ENCODE measurements at places on chromosomes 6 and 20.

GRCh38 chr6:165968408-165968807 lies 199.2 kb downstream of the TBXT start:
- no peak for DNase-seq

GRCh38 chr6:56483929-56484328 lies 158.8 kb downstream of the DST start:
- no peak for DNase-seq

DNA sequence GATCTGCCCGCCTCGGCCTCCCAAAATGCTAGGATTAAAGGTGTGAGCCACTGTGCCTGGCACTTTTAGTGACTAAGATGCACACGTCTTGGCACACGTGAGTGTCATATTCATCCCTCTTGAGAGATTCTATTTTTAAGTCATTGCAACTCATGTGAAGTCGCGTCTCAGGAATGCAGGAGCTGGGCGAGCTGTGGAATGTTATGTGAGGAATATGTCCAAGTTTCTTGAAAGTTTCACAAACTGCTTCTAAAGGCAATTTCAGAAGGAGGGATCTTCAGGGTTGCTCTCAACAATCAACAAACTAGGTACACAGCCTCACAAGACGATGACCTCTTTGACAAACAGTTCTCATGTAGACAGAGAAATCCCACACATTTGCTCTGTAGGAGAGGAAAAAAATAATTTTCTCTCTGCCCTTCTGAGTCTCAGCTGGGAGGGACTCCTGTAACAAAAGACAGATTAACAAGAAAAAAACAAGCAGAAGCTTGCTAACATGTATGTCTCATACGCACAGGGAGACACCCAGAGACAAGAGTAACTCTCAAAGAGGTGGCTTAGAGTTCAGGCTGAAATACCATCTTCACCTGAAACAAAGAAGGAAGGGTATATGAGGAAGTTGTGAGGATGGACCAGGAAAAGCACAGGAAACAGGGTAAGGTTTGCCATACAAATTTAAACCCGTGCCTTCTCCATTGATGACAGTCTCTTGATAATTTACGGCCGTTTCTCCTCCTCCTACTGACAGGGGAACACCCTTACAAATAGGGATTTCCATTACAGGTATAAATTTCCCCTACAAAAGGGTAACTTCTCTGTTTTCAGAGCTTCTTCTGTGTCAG lies 45.3 kb upstream of the FAM50B start:
- DNase-seq = no peak

- no peak for DNase-seq
These were observed 21.7 kb downstream of the MTCL3 start for GRCh38 chr6:127497410-127497809.
